ENCODE measurements at places on chromosomes 5 and 9. TPM values are rescaled to one million over a fixed set of nuclear protein-coding genes. Genes with fewer than 3 reads are reported as not detected.

Gene ZNF346
- 13.2 TPM for total RNA-seq

Gene IGFBPL1
- under 0.01 TPM for total RNA-seq

Gene LHX6
- total RNA-seq = under 0.01 TPM

Gene FOXD4L6
- total RNA-seq = not detected

Gene KCNIP1
- total RNA-seq = not detected

Gene SPATA31A3
- total RNA-seq = not detected

Gene PLEKHG4B
- total RNA-seq = 0.38 TPM

Gene C5orf63
- total RNA-seq = 1.7 TPM

Gene SCGB3A1
- total RNA-seq = not detected

Gene ANKRD34B
- total RNA-seq = not detected

Gene PCDHA1
- not detected for total RNA-seq

Gene PCDHGC4
- 0.77 TPM for total RNA-seq

Gene GABRG2
- total RNA-seq = not detected

All from regular cardiac myocyte (primary cell).